ENCODE measurements at places on chromosomes 6 and 20.

DNA sequence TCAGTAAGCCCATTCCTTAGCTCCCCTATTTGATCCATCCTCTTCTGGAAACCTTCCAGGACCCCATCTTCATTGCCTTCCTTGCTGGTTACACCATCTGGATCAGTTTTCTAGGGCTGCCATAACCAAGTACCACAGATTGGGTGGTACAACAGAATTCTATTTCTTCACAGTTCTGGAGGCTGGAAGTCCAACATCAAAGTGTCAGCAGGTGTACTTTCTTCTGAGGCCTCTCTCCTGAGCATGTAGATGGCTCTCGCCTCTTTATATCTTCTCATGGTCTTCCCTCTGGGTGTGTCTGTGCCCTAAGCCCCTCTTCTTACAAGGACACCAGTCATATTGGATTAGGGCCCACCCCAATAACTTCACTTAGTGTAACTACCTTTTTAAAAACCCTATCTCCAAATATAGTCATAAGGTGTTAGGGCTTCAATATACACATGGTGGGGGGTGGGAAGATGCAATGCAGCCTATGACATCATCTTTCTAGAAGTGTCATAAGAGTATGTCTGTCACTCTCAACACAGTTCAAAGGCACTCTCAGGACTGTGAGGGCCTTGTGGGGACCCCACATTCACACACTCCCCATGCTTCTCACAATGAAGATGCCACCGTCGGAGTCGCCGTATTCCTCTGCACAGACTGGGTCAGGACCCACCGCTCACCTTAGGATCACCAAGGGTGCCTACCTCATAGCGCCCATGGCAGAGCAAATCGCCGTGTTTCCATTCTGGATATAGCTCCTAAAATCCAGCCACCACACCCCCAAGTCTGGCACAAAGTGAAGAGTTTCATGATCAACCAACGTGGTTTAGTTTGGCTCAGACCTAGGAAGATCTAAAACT, 12.2 kb upstream of the PRND start:
- DNase-seq = no peak

DNA sequence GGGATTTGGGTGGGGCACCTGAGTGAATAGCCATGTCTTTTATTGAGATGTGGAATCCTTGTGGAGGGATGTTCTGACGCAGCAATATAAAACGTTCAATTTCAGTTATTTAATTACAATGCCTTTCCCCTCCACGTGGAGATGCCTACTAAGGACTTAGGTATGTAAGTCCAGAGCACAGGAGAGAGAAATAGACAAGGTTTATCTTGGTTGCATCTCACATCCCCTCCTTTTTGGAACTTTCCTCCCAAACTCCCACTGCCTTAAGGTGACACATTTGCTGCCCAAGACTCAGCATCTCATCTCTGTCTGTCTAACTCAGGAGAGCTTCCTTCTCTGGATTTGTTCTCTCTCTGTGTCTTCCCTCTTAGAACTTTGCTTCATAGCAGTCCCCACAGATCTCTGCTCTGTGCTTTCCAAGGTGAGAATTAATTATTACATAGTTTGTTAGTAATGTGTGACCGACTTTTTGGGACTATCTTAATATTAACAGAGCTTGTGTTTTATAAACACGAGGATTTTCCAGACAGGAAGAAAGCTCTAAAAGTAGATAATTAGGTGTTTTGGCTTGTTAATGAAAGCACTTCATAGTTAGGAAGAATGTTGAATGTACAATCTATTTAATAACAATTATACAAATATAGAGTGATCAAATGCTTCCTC, 52.6 kb downstream of the COL19A1 start:
- no peak for DNase-seq

- no peak for DNase-seq
Observed at GRCh38 chr20:19256085-19256484, 43.6 kb downstream of the SLC24A3 start.

- no peak for DNase-seq
Observed at GRCh38 chr6:10719964-10720264, 3.0 kb upstream of the TMEM14C start.

GRCh38 chr6:32627831-32628230, 9.4 kb upstream of the HLA-DQA1 start:
- peak; percentile 24 for DNase-seq

DNA sequence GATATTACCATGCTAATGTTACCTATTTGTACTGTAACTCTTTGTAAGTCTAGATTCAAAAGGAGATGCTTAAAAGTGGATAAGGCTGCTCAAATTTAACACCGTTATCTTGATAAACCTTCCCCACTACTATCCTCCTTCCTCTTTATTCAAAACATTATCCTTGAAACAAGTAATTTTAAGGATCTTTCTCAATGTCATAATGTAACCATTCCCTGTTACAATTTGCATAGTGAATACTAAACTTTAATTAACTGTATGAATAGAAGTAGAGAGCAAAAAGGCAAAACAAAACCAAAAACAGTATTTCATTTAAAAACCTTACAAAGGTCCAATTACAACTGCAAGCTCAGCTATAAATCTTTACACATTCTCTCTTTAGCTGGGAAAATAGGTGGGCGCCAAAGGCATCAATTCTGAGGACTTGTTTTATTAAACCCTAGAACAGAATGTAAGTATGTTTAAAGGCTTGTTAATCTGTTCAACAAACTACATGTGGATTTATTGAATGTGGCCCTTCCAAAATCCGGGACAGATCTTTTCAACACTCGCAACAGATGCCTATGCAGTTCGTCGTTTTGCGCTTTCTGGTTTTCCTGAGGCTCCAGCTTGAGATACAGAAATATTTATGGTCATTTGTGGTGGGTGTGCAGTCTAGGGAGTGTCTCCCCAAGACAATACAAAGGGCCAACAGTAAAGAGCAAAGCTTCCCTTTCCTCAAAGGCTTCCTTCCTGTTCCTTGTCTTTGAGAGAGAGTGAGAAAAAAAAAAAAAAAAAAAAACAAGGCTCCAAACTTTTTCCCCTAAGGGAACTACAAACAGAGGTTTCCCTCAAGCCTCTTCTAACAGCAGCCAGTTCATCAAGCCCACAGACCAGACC, 15.1 kb downstream of the KIF13A start:
- DNase-seq = no peak

DNA sequence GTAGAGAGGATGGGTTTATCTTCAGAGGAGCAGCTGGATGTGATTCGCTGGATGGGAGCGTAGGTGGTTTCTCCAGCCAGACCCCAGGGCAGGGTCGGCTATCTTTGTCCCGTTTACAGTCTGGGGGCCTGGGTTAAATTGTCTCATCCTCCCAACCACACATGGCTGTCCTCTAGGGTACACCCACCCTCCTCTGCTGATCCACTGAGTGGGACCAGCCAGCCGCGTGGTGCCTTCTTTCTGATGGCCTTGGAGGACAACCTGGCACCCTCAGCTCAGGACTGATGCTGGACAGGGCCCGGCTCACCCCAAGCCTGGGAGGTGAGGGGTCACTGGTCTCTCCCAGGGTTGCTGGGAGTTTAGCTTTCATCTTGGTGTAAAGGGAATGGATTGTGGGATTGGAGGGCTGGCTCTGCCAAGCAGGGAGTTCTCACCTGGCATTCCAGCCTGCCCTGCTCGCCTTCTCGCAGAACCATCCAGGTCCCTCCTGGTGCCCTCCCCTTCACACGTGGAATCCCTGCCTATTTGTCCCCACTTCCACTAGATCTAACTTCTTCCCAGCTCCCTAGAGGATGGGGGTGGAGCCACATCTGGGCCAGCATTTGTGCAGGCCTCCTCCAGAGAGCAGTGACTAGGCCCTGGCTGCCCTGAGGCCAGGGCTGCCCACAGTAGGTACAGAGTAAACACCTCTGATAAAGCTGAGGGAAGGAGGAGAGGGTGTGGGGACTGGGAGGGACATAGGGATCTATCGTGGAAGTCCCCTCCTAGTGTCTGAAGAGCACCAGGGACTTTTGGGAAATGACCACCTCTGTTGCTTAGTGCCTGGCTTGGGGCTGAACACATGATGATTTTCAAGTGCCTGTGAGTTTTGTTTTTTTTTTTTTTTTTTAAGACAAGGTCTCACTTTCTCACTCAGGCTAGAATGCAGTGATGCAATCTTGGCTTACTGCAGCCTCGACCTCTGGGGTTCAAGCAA, 1.6 kb downstream of the ITPR3 start:
- no peak for DNase-seq

GRCh38 chr6:79898076-79898475, 49.3 kb downstream of the ELOVL4 start:
- no peak for DNase-seq

GRCh38 chr6:151372164-151372563, 19.2 kb downstream of the ZBTB2 start:
- no peak for DNase-seq

DNA sequence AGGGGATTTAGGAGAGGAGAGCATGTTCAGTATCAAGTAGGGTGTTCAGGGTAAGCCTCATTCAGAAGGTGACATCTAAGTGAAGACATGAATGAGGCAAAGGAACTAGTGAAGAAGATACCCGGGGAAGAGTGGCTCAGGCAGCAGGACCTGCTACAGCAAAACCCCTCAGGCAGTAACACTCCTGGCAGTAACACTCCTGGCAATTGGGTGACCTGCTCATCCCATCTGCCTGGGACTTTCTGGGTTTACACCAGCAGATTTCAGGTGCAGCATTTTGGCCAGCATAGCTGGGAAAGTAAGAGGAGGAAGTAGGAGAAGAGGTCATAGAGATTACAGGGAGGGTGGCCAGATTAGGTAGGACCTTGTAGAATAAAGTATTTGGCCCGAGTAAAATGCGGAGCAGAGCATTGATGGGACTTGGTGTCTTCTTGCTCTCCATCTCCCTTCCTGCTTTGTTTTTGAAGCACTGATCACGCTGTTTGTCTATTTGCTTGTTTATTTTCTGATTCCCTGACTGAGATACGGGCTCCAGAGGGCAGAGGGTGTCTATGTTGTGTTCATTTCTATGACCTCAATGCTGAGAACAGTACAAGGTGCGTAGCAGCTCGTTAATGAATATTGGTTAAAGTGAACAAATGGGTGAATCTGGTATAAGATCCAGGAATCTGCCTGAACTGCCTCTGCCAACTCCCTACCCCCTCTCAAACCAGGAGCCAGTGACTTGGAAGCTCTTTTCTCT, 88.3 kb downstream of the IYD start:
- DNase-seq = no peak

DNA sequence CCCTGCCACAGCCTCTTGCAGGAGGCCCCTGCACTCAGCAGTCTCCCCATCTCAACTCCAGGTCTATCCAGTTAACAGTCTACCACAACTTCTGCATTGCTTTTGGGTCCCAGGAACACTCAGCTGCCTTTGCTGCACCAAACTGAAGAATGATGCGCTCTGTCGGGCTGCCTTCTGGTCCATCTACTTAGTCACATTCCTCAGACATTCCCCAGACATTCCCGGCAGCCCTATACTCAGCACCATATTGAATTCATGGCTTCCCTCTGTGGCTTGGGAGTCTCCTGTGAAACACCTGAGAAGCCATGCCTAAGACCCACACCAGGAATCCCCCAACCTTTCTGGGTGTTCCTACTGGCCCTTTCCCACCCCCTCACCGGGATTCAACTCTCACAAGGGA, 99.6 kb upstream of the COL21A1 start:
- no peak for DNase-seq

GRCh38 chr20:10076126-10077080, 41.6 kb downstream of the ANKEF1 start:
- no peak for DNase-seq

DNA sequence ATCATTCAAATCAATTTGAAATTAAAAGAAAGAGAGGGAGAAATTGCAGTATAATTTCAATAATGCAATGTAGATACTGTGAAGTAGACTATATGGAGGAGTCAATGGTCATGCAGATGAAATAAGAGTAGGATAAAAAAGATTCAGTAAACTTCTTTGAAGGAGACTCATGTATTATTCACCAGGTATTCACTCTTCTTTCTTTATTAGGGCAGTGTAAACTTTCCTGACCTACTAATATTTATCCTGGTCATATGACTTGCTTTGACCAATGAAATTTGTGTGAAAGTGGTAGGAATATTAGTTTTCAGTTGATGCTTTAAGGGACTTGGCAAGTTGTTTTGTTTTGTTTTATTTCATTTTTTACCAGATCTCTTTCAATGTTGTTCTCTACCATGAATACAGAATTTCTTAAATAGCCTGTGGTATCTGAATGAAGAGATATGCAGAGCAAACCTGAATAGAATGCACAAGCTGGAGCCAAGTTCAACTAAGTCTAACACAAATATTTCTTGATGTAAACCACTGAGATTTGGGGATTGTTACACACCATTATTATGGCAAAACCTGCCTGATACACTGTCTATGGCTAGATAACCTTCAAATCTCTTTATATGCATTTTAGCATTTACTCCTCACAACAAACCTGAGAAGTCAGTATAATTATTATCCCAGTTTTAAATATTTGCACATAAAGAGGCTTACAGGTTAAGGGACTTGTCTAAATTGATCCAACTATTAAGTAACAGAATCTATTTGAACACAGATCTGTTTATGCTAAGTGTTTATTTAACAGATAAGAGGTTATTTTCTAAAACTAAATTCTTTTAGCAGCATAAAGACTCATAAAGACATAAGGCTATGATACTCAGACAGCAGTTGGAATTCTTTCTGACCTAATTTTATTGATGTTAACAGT, 311.2 kb downstream of the PKHD1 start:
- DNase-seq = no peak

- no peak for DNase-seq
Observed at GRCh38 chr6:47710295-47710694, 11.9 kb downstream of the ADGRF4 start.

GRCh38 chr6:29965873-29966601, 23.7 kb downstream of the HLA-A start:
- DNase-seq = peak; percentile 62

GRCh38 chr6:4901386-4902061, 102.3 kb downstream of the RPP40 start:
- DNase-seq = no peak

Measured in CD4-positive, alpha-beta T cell treated with Interleukin-15 for 4 hours (primary cell).